Activated CD8-positive, alpha-beta memory T cell treated with anti-CD3 and anti-CD28 coated beads for 1 hour (primary cell): ENCODE measurements at places on chromosomes 3 and 15.

GRCh38 chr3:183548262-183548769 is 7.2 kb downstream of the KLHL6 start:
- DNase-seq, result no peak

- DNase-seq, result no peak
Observed at GRCh38 chr15:80260551-80260950, 8.5 kb upstream of the CTXND1 start.

DNA sequence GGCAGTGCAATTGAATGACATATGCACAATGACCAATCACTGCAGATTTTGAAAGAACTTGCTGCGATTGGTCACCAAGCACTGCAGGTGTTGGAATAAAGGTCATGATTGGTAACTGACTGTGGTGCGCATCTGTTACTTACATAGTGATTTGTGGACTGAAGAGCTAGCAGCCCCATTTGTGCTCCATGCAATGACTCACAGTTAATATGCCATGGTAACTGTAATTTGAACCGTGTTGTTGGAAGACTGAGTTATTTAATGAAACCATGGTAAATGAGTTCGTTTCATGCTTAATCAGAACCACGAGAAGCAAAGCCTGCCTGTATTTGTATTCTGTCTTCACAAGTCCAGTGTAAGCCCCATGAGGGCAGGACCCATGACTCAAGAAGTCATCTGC is 220.5 kb downstream of the TJP1 start:
- no peak for DNase-seq

DNA sequence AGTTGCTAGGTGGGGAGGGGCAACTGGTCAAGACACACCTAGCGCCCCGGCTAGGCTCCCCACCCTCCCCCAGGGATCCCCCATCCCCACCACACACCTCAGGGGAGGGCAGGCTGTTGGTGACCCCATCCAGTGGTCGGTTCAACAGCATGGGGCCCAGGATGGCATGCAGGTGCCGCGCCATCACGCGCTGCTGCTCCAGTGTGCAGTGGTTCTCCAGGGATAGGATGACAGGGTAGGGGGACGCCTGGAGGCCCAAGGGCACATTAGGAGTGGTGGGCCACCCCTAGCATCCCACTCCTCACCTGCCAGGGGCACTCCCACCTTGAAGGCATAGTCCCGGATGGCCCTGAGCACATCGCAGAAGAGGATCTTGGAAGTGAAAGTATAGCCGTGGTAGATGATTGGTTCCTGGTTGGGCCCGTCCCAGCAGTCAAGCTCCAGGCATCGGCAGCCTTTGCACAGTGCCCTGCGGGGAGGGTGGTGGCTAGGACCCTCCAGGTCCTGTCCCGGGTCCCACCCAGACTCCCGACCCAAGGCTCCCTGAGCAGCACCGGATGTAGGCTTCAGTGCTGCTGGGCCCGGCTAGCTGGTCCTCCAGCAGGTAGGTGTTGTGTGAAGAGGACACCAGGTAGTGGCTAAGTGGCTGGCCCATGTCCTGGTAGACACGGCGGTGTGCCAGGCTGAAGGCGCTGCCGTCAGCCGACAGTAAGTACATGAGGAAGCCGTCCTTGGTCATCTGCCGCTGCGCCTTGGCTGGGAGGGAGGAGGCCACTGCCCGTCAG is 19.4 kb downstream of the VILL start:
- no peak for DNase-seq

DNA sequence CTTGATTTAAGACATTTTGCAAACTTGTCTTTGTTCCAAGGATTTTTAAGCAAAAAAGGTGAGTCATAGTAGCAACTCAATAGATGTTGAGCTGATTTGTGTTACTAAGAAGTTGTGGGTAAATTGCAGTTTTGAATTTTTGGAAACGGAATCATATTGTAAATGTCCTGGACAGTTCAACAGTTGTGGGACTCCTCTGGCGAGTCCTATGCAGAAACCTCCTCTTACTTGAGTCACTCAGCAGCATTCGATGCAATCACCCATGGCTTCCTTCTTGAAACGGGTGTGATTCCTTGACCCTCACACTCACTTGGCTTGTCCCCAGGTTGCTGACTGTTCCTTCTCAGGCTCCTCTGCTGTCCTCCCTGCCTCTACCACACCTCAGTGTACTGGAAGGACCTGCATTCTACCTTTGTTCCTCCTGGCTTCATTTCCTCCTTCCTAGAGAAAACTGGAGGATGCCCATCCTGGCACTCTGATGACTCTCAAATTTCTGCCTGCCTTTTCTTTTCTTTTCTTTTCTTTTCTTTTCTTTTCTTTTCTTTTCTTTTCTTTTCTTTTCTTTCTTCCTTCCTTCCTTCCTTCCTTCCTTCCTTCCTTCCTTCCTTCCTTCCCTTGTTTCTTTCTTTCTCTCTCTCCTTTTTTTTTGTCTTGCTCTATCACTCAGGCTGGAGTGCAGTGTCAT is 52.8 kb upstream of the DGKG start:
- no peak for DNase-seq

DNA sequence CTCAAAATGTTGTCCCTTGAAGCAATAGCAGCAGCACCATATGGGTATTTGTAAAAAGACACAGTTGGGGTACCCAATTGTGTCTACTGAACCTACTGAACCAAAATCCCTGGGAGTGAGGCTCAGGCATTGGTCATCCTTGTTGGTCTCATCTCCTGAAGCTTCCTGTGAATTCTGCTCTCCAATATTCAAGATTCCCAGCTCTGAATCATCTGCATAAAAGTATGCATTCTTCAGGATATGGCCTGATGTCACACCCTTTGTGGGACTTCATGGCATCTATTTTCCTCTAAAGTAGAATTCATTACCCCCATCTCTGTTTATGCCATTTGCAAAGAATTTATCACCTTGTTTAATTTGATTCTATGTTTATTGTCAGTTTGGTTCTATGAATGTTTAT is 13.3 kb upstream of the PTX3 start:
- no peak for DNase-seq

DNA sequence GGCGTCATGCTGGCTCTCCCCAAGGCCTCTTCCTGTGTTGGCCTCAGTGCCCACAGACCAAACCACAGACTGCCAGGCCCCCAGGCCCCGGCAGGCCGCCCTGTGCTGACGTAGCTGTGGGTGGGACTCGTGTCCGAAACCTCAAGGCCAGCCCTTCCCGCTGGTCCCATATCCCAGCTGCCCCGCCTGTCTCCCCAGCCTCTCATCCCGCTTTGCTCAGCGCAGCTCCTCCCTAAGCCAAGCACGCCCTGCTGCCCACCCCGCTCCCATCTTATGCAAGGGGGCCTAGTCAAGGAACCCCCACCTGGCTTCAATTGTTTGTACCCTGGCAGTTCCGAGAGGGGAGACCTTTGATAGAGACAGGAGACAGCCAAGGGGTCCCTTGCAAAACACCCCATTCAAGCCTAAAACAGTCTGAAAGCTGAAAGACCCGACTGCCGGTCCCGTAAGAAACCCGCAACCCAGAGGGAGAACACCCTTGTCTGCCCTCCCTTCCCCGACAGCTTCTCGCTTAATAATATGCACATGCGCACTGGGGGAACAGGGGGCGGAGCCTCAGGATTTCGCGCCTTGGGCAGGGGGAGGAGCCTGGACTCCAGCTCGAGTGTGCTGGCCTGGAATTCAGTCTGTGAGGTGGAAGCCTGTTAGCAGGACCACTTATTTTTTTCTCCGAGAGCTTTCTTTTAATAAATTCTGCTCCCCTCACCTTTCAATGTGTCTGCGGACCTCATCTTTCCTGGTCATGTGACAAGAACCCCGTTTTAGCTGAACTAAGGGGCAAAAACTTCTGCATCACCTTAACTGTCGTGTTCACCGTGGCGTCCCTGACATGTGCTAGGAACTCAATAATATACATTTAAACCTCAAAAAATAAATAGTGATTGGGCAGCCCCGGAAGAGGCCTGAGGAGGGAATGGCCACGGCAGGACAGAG is 17.2 kb downstream of the TNFAIP8L3 start:
- DNase-seq, result no peak

DNA sequence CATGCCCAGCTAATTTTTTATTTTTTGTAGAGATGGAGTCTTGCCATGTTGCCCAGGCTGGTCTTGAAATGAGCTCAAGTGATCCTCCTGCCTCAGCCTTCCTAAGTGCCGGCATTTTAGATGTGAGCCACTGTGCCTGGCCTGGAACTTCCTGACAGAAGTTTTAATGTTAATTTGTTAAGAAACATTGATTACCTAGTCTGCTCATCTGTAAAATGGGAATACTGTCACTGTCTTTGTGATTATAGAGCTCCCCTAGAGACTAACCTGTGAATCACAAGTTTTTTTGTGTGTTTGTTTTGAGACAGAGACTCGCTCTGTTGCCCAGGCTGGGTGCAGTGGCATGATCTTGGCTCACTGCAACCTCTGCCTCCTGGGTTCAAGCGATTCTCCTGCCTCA is 4.3 kb upstream of the EIF3J start:
- DNase-seq, result no peak

DNA sequence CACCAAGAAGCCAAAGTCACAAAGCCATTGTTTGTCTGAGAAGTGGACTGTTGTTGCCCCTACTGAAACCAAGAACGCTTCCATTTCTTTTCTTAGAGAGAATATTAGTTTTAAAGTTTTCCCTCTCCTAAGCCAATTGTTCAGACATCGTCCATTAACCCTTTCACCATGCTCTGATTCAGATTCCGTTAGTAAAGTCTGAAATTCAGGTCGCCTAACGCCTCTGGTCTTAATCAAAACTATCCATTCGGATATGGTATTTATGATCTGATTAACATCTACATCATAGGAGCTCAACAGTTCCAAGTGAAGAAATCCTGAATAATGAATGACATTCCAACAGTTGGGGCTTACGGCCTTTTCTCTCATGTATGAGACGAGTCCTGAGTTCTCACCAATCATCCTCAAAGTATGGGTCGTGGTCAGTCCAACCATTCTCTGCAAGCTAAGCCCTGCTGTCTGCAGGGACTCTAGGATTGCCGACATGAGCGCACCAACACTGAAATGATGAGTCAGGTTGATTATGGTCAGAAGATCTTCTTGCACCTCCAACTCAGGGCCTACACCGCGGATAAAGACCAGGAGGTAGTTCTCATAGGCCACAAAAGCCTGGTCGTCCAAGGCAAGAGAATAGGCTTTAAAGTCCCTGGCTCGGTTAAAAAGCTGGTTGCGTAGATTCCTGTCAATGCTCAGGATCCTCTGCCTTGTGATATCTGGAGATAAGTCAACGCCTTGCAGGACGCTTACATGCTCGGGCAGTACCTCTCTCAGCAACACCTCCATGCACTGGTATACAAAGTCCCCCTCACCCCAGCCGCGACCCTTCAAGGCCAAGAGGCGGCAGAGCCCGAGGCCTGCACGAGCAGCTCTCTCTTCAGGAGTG is 767 bp downstream of the EPM2AIP1 start:
- DNase-seq, result no peak

DNA sequence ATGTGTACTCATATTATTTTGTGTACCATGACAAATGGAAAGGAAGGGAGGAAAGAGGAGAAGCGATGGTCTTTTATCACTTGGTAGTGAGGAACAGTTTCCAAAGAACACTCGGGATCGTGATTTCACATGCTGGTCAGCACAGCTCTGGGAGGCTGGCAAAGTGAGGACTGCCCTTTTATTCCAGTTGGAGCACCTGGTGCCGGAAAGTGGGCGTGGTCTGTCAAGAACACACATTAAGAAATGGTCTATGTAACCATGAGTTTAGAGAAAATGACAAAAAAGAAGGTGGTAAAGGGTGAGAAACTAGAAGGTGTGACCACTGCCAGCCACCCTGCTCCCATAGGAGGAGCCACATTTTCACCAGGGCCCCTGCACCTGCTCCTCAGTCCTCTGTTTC is 7.0 kb upstream of the TSEN2 start:
- DNase-seq, result no peak

GRCh38 chr3:190053919-190054672 is 66.6 kb downstream of the P3H2 start:
- no peak for DNase-seq

DNA sequence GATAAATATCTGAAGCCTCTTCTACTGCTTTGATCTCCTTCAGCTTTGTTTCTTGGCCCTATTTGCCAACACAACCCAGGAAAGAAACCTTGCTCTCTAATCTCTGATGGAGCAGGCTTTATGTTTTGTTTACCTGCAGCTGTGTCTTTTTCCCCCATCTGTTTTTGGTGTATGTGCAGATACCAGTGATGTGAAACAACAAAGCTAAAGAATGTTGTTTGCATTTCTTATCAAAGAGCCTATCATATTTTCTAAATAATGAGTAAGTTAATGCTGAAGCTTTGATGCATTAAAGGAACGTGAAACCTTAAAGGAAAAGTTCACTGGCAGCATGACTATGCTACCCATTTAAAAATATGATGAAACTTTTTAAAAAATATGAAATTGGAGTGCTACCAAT is 238.4 kb downstream of the NEK10 start:
- DNase-seq, result no peak

GRCh38 chr3:196981657-196982056 is 13.0 kb upstream of the PIGZ start:
- no peak for DNase-seq

- no peak for DNase-seq
Observed at GRCh38 chr15:47587940-47588802, 129.1 kb upstream of the SEMA6D start.

DNA sequence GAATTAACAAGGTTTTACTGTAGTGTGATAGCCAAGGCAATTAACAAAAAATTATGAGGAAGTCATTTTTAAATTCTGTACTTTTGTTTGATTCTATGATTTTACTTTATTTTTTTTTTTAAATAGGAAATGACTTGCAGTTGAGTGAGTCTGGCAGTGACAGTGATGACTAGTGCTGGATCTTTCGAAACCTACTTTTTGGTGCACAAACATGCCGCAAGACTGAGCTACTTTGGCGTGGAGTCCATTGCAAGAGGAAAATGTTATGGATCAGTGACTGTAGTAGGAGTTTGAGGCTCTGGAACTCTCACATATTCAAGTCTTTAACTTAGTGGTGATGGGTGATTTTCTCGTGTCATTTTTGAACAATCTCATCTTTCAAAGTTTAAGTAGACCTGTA is 11.6 kb downstream of the EAF1 start:
- DNase-seq, result no peak

DNA sequence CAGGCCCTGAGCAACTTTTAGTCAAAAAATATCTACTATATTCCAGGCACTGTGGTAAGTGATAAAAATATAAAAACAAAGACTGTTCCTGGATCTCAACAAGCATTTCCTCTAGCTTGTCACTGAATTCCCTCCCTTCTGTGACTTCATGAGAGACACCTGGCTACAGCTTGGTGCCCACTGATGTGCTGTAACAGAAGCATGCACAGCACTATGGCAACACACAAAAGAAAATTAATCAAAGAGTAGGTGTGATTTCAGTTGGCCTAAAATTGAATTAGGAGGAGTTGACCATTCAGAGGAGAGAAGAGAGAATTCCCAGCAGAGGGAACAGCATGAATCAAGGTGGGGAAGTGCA is 158.9 kb upstream of the LPP start:
- no peak for DNase-seq

GRCh38 chr3:43223670-43224364 is 62.5 kb upstream of the SNRK start:
- no peak for DNase-seq

GRCh38 chr3:177569193-177569592 is 371.9 kb upstream of the TBL1XR1 start:
- DNase-seq, result no peak

DNA sequence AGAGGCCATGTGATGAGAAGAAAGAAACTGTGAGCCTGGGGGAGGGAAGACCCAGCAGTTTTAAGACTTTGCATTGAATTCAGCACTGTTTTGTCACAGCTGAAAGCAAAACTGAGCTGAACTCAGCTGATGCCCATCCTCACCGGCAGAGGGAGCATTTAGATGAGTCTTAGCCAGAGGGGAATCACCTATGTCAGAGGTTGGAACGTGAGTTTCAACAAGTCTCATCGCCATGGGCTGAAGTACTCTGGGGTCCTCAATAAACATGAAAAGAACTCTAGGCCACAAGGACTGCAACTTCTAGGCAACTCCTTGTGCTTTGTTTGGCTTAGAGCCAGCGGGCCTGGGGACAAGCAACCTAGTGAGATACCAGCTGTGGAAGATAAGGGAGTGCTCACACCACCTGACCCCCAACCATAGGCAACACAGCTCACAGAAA is 324.5 kb downstream of the TBL1XR1 start:
- peak; percentile 19 for DNase-seq
